Fibroblast of skin of right biceps (primary cell): ENCODE measurements at places on chromosomes 3 and 15.
A peak's percentile ranks its signal among the peaks of the same experiment; 100 is the strongest.

DNA sequence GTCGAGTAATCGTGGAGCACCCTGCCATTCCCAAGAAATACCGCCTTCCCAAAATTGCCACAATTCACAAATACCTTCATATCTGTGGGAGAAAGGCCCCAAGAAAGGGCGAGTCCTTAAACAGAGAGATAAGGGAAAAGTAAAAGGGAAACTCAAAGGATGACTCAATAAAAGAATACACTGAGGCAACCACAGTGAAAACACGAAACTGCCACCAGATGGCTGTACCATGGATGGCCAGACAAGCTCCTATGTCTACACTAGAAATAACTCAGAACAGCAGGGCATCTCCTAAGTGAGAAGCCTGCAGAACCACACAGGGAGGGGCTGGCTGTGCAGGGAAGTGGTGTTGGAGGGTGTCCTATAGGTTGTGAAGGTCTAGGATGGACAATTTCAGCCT is 25.0 kb downstream of the SRGAP3 start:
- peak; percentile 28 for DNase-seq

GRCh38 chr3:37918627-37919026 is 56.9 kb downstream of the CTDSPL start:
- DNase-seq: no peak

GRCh38 chr3:52537726-52538421 is 1.5 kb downstream of the UQCC5 start:
- DNase-seq: no peak

- no peak for DNase-seq
Measured at GRCh38 chr3:77296527-77296926, 256.6 kb downstream of the ROBO2 start.

DNA sequence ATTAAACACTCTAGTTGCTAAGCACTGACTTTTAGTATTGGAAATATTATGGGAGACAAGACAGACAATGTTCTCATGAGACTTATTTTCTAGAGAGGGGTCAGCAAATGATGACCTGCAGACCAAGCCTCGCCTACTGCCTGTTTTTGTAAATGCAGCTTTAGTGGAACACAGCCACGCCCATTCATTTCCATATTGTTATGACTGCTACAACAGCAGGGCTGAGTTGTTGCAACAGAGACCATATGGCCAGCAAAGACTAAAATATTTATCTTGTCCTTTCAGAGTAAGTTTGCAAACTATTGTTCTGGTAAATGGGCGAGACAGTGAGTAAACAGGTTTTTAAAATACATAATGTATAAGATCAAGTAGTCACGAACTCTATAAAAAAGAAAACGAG is 570.2 kb downstream of the NTRK3 start:
- no peak for DNase-seq

GRCh38 chr15:79678032-79678701 is 218.6 kb downstream of the MTHFS start:
- DNase-seq: no peak

DNA sequence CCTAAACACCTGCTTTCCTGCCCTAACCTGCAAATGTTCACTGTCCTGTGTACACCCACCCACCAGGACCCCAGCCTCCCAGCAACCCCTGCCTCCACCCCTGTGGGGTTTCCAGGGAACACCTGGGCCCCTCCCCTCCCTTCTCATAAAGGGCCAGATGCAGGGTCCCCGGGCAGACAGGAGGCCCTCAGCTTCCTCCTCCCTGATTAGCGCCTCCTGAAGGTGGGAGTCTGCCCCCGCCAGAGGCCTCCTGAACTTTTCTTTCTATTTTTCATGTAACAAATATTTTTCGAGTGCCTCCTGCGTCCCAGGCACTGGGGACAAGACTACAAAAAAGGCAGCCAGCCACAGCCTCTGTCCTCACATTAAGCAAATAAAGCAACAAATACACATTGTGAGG is 135.4 kb upstream of the LINGO1 start:
- no peak for DNase-seq

DNA sequence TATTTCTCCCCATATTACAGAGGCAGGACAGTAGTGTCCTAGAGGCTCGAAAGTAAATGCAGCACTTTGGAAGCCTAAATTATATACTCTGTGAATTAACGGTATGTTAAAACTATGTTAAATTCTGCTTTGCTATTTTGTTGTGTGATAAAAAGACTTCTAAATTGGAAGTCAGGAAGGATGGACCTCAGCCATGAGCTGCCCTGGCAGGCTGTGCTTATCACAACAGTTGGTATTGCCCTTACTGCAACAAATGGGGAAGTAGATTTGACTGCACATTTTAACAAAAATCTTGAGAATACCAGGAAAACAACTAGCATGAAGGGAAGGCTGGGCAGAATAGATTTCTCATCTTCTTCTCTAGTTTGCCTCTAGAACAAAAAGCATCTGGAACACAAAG is 706.6 kb downstream of the SI start:
- no peak for DNase-seq

GRCh38 chr15:52745326-52746161 is 44.6 kb downstream of the ONECUT1 start:
- DNase-seq: no peak
